Stomach (tissue), 19 donors: ENCODE measurements at places on chromosomes 1 and 21. TPM values are rescaled to one million over a fixed set of nuclear protein-coding genes. Genes with fewer than 3 reads are reported as not detected.

DNA sequence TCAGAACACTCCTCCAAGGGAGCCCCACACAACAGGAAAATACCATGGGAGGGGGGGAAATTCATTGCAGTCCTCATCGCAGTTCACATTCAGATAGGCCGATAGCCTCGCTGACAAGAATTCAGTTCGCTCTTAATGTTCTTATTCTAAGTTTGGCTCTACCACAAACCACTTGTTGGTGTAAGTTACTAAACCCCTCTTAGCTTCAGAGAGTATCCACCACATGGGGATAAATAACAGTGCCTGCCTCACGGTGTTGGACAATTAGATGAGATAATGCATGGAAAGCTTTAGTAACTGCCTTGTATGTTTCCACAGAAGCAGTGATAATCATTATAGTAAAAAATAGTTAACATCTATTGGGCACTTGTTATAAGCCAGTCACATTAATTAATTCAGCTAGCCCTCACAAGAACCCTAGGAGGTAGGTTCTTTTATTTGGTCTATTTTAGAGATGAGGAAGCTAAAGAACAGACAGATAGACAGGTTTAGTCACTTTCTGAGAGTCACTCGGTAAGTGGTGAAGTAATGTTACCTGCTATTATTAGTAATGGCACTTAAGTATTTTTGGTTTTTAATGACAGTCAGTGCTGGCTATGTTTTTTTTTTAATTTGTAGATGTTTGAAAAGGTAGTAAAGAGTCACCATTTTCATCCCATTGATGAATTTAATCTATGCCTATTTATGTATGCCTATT lies 10.1 kb downstream of the VAV3 start:
- no peak for DNase-seq
- H3K4me1 ChIP-seq, result peaks cover 10% of the 10 kb centered on the region
- H3K4me3 ChIP-seq, result no peak overlapping the region
- H3K36me3 ChIP-seq, result no peaks in the 10 kb centered on the region
- H3K27me3 ChIP-seq, result no peaks in the 10 kb centered on the region

DNA sequence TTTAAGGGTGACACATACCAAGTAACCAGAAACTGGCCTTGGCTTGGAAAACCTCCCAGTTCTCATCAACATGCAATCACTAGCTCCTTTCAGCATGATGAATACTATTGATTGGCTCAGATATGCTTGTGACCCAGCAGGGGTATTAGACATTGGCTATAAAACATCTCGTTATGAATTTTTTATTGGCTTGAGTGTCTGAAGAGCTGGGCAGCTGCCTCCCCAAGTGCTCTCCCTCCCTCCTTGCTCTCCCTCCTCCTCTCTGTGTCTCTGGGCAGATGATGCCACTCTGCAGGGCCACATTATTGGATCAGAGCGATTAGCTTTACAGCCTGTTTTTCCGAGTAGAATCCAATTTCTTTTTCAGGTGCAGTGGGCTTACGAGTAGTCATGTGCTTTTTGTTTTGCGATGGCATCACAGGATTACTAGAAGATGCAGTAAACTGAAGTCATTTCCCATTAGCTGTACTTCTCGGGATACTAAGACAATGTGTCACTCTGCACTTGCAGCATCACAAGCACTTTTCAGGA lies 79.3 kb upstream of the ATF3 start:
- no peaks in the 10 kb centered on the region for H3K36me3 ChIP-seq
- H3K27ac ChIP-seq, result no peak overlapping the region

DNA sequence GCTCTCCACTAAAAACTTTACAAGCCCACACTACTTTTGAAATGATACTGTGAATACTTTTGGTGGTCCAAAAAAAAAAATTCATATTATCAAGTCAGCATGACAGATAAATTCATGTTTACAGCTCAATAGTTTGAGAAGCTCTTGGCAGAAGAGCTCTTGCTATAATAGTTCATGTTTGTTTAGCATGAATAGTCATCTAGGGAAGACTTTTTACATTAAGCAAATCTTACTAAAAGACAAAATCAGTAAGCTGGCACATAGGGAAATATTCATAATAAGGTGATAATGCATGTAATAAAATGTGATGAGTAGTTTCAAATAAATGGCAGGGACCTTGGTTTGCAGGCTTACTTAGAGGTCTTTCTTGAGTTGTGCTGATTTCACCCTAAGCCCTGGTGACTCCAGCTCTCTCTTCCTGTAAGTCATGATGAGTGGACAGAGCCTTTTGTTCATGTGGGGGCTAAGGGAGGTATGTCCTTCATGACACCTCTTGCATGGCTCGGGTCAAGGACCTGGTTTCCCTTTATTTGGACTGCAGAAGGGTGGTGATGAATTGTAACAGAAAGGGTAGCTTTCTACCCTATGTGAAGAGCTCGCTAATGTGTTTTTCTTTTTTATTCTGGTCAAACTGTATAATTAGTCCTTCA lies 166.7 kb downstream of the GABPA start:
- H3K36me3 ChIP-seq, result peaks cover 6% of the 10 kb centered on the region
- peaks cover 10% of the 10 kb centered on the region for H3K4me1 ChIP-seq
- H3K27ac ChIP-seq, result no peak overlapping the region
- H3K4me3 ChIP-seq, result no peak overlapping the region
- DNase-seq, result no peak

GRCh38 chr1:155966750-155967149 lies 11.6 kb downstream of the ARHGEF2 start:
- H3K4me1 ChIP-seq, result peaks cover 94% of the 10 kb centered on the region
- H3K27me3 ChIP-seq, result no peaks in the 10 kb centered on the region
- no peak overlapping the region for H3K4me3 ChIP-seq
- DNase-seq, result no peak

OR2L3 gene
- polyA plus RNA-seq, result not detected

DEGS1 gene
- polyA plus RNA-seq, result 44.5 TPM

PPFIA4 gene
- 0.31 TPM for polyA plus RNA-seq

ALG14 gene
- polyA plus RNA-seq, result 1.1 TPM
